ENCODE measurements at places on chromosomes 13 and 19. TPM values are rescaled to one million over a fixed set of nuclear protein-coding genes. Genes with fewer than 3 reads are reported as not detected.

The EPSTI1 gene
- total RNA-seq = 8.3 TPM

The NKG7 gene
- not detected for total RNA-seq

The SIGLEC8 gene
- total RNA-seq = not detected

The STK24 gene
- 114 TPM for total RNA-seq
